Sigmoid colon (tissue), 7 donors: ENCODE measurements at places on chromosomes 16 and 17. TPM values are rescaled to one million over a fixed set of nuclear protein-coding genes. Genes with fewer than 3 reads are reported as not detected.

- DNase-seq: peak; percentile 95
Measured at GRCh38 chr17:80263253-80264204, 2.9 kb downstream of the RNF213 start.

The CNGB1 gene
- not detected for polyA plus RNA-seq

DNA sequence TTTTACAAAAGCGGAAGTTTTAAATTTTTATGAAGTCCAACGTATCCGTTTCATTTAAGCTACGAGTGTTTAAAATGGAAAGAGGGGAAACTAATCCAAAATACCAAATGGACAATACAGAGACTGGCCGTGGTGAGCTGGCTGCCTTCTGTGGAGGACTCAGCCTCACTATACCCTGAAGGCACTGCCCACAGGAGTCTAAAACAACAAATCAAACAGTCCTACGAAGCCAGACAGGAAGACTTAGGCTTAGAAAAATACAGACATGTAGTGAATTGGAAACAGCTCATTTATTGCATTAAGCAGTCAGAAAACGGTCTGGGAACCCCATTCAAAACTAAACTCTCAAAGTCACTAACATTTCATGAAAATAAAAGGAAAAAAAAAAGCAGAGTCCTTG is 75.1 kb downstream of the CYTH1 start:
- no peak for DNase-seq

DNA sequence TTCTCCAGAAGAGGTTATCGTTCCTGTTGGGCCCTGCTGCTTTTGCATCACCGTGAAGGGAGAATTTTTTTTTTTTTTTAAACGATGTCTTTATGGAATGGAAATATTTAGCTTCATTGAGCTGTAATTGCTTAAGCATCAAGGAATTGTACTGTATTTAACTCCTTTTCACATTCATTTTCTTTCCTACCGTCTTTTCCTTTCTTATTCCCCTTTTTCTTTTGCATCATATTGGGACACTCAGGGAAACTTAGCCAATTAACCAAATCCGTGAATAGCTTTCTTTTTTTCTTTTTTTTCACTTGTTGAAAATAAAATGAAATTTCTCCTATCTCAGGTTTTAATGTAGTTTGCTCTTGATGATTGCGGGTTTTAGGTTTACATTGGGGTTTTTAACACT is 1.5 kb downstream of the TNRC6A start:
- no peak for DNase-seq

The FHOD1 gene
- polyA plus RNA-seq: 5.5 TPM

The CRISPLD2 gene
- 27.3 TPM for polyA plus RNA-seq
